Stimulated activated CD8-positive, alpha-beta memory T cell treated with anti-CD3 and anti-CD28 coated beads, Interleukin-4, amount 100 ng/mL, for 48 hours (primary cell): ENCODE measurements at places on chromosomes 6 and 20.

- DNase-seq, result no peak
Observed at GRCh38 chr20:46814366-46815232, 80.0 kb upstream of the EYA2 start.

DNA sequence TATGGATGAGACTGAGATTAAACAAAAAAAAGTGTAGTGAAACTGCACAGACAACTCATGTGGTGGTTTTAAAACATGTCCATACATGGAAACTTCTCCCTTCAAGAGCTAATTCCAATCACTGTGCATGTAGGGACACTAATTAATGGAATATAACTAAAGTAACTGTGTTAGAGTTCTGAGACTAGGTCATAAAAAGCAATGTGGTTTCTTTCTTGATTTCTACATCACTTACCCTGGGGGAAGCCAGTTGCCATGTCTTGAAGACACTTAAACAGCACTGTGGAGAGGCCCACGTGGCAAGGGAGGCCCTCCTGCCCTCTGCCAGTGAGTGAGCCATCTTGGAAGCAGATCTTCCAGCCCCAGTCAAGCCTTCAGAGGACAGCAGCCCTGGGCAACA, 118.2 kb upstream of the DST start:
- no peak for DNase-seq

DNA sequence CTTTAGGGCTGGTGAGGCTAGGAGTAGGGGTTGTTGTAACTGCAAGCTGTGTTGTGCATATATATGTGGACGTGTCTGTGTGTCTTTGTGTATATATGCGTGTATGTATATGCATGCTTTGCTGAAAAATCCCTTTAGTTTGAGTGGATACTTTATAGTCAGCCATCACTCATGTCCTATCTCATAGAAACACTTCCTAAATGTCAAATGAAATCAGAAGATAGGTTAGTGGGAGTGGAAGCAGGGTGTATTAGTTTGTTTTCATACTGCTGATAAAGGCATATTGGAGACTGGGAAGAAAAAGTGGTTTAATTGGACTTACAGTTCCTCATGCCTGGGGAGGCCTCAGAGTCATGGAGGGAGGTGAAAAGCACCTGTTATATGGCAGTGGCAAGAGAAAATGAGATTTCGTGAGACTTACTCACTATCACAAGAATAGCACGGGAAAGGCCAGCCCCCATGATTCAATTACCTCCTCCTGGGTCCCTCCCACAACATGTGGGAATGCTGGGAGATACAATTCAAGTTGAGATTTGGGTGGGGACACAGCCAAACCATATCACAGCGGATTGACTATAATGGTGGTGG, 131.1 kb downstream of the JARID2 start:
- no peak for DNase-seq

GRCh38 chr20:40744072-40744817, 55.2 kb upstream of the MAFB start:
- no peak for DNase-seq

DNA sequence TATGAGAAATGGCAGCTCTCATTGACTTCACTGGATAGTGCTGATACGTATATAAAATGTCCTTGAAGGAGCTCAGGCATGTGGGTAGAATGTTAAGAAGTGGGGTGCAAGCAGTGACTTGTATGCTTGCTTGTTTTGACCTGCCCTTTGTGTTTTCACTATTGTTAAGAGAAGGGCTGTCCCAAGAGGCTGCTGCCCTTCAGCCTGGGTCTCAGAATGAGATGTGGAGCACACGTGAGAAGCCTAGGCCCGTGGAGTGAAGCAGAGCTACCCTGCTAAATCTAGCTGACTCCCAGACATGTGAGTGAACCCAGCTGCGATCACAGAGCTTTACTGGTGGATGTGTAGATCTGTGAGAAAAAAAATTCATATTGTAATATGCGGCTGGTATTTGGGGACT, 305.3 kb upstream of the RGS17 start:
- DNase-seq, result no peak

DNA sequence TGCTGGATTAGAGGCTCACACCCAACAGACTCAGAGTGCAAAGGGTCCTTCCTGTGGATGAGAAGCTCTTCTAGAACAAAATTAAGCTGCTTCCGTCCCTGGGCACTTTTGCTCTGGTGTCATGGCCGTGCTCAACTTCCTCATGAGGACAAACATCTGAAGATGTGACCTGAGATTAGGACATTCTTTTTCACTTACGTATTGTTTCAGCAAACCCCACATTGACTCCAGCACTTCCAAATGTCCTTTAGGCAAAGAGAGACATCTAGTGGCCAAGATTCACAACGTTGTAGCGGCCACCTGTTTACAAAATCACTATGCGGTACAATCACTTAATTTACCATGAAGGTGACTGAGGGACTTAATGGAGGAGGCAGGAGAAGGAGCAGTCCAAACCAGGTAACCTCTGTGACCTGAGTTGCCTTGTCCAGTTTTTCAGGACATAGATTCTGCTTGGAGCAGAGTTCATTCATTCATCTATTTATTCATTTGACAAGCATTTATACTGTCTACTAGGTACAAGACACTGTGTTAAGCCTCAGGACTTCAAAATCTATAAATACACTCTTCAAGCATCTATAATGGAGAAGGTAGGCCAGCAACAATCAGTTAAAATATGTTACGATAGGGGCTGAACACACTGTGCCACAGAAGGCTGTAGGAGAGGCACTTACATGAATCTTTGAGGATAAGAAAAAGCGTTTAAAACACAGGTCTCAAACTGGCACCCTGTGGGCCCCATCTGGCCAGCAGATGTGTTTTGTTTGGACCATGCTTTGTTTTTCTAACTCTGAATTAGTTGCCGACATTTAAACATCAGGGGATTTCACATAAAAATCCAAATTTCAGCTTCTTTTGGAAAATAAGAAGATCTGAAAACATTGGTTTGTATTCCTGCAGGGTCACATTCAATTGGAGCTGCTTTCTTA, 5.6 kb upstream of the ADGRF1 start:
- DNase-seq, result peak; percentile 26

DNA sequence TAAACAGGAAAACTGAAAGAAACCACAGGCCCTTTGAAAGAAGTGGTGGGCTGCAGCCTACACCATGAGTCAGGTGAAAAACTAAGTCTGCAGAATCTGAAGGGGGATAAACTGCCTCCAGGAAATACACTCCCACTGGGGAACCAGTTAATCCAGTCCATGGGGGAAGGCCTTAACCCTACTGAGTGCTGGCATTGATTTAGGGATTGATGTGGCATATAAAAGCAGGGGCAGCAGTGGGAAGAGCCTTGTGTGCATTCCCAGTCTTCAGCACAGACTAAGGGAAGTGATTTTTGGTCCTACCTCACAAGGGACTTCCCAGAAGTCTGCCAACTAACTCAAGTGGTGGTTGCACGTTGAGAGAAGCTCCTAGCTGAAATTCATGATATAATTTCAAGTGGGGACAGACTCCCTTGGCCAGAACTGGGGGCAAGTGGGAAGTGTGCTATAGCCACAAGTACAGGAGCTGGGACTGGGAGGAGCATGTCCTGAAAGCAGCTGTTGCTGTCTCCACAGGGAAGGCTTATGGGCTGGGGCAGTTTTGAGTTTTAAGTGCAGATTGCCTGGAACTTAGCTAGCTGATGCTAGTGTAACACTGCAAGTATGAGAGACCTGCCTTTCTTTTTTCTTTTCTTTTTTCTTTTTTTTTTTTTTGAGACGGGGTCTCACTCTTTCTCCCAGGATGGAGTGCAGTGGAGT, 31.2 kb downstream of the CITED2 start:
- DNase-seq, result no peak

- no peak for DNase-seq
Observed at GRCh38 chr20:35502352-35502751, 27.1 kb downstream of the C20orf173 start.

DNA sequence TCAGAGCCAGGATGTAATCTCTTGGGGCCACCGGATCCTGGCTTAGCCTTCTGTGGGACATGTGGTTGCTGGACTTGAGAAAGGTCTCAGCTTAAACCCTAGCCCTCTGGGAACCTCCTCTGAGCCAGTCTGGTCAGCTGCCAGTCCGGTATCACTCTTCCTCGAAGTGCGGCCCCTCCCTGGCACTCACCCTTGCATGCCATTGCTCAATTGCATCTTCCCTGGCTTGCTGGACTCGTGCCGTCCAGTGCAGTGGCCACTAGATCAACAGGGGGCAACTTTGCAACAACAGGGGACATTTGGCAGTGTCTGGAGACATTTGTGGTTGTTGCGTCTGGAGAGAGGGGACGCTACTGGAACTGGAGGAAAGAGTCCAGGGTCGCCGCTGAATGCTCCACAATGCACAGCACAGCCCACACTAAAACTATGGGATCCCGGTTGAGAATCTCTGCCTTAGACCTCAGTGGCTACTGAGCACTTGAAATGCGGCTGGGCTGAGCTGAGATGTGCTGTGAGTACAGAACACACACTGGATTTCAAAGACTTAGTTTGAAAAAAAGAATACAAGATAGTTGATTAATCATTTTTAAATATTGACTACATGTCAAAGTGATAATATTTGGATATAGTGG, 152.1 kb downstream of the TFAP2C start:
- no peak for DNase-seq

DNA sequence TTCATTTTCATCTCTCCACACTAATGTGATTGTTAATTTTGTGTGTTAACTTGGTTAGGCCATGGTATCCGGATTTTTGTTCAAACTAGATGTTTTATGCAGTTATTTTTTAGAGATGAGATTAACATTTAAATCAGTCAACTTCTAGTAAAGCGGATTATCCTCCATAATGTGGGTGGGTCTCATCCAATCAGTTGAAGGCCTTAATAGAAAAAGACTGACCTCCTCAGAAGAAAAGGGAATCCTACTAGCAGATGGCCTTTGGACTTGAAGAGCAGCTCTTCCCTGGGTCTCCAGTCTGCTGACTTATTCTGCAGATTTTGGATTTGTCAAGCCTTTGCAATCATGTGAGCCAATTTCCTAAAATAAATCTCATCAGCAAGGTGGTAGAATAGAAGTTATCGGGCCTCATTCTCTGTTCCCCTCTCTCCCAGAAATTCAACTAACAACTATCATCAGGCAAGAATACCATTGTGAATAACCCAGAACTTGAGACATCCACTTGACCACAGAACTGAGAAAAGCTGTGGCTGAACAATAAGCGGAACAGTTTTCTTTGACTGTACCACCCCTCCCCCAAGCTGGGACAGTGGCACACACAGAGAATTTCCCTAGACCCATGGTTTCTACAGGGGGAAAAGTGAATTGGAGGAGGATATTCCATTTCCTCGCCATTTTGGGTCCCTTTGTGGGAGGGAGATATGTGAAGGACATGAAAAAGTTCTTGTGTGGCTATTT, 323.0 kb downstream of the UTRN start:
- no peak for DNase-seq

- DNase-seq, result no peak
Observed at GRCh38 chr6:149129371-149130077, 188.0 kb upstream of the TAB2 start.

GRCh38 chr20:5077761-5078387, 41.9 kb downstream of the PCNA start:
- peak; percentile 31 for DNase-seq

DNA sequence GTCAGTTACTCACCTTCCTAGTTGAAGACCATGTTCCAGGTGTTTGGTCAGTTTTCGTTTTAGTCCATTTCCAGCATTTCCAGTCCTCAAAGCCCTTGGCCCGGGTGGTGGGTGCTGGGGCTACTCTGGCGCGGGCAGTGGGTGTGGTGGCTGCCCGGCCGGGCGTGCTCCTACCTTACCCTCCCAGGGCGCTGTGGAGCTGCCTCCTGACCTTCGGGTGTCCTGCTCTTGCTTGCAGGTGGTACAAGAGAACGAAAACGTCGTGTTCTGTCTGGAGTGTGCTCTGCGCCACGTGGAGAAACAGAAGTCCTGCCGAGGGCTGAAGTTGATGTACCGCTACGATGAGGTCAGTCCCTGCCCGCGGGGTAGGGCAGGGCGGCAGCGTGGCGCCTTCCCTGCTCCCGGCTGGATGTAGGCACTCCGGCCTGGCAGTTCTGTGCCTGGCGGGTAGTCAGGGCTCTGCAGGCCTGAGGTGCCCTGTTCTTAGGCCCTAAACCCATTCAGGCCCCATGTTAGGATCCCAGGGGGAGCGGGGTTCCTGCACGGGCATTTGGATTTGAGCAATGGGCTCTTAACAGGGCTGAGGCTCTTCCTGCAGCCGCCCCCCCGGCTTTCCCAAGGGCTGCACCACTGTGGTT, 145.8 kb downstream of the DTNBP1 start:
- no peak for DNase-seq

GRCh38 chr20:46931699-46932098, 37.1 kb downstream of the EYA2 start:
- DNase-seq, result no peak

GRCh38 chr6:158815379-158815724, 3.8 kb downstream of the EZR start:
- peak; percentile 26 for DNase-seq

- DNase-seq, result no peak
Observed at GRCh38 chr20:23214903-23215302, 128.8 kb upstream of the CD93 start.

GRCh38 chr6:105566503-105566902, 163.6 kb upstream of the PREP start:
- DNase-seq, result no peak

DNA sequence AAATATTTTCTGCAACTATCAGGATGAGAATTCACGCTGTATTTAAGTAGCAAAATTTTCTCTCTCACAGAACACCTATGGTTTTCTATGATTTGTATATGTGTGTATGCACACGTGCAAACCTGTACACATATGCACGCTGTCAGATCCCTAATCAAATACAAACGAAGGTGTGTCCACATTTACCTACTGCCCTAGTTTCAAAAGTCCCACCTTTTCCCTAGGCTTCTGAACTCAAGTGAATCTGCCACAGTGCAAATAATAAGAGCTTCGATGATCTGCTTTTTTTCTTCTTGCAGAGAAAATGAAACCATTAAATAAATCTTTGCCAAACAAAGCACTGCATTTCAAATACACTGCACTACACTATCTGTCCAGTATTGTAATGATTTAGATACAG, 6.5 kb downstream of the HIVEP2 start:
- DNase-seq, result no peak

GRCh38 chr6:43260791-43261190, 17.5 kb downstream of the TTBK1 start:
- DNase-seq, result no peak

DNA sequence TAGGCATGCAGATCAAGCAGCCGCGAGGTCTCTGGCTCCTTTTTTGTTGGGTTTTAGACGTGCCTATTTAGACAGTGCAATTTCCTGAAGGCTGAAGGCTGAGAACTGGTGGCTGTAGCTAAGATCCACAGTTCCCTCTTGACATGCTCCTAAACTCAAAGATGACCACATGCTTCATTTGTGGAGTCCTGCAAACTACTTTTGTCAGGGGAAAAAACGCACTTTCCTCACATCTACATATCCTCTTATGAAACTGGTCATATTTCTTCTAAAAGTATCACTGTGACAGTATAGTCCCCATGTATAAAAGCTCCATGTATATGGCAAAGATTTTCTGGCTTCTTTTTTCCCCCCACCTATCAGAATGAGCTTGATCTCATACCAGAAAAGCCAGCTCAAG, 30.7 kb downstream of the LYRM4 start:
- DNase-seq, result no peak

GRCh38 chr6:104887350-104887749, 27.6 kb upstream of the HACE1 start:
- DNase-seq, result no peak

- no peak for DNase-seq
Observed at GRCh38 chr6:130185658-130186057, 37.1 kb downstream of the SAMD3 start.
